ENCODE measurements at places on chromosomes 3 and 15. TPM values are rescaled to one million over a fixed set of nuclear protein-coding genes. Genes with fewer than 3 reads are reported as not detected.
A peak's percentile ranks its signal among the peaks of the same experiment; 100 is the strongest.

DNA sequence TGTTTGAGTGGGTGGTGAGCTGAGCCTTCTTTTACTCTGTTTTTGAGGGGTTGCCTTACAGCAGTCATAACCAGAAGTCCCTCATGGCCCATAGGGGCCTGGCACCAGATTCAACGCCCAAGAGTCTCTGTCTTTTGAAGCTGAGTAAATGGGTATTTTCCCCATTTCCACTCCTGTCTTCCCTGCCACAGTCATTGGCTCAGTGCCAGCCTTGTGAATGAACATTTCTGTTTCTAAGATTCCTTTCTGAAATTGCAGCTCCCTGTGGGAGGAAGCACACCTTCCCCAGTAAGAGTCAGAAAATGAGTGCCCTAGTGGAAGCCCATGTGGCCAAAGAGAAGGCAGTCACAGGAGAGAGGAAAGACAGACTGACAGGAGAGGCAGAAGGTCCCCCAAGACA is 43.7 kb upstream of the POLR2M start:
- no peak overlapping the region for H3K27ac ChIP-seq
- no peaks in the 10 kb centered on the region for H3K4me1 ChIP-seq
- H3K36me3 ChIP-seq = no peaks in the 10 kb centered on the region
- peaks cover 9% of the 10 kb centered on the region for H3K27me3 ChIP-seq
- no peak for DNase-seq
- no peak overlapping the region for H3K4me3 ChIP-seq

DNA sequence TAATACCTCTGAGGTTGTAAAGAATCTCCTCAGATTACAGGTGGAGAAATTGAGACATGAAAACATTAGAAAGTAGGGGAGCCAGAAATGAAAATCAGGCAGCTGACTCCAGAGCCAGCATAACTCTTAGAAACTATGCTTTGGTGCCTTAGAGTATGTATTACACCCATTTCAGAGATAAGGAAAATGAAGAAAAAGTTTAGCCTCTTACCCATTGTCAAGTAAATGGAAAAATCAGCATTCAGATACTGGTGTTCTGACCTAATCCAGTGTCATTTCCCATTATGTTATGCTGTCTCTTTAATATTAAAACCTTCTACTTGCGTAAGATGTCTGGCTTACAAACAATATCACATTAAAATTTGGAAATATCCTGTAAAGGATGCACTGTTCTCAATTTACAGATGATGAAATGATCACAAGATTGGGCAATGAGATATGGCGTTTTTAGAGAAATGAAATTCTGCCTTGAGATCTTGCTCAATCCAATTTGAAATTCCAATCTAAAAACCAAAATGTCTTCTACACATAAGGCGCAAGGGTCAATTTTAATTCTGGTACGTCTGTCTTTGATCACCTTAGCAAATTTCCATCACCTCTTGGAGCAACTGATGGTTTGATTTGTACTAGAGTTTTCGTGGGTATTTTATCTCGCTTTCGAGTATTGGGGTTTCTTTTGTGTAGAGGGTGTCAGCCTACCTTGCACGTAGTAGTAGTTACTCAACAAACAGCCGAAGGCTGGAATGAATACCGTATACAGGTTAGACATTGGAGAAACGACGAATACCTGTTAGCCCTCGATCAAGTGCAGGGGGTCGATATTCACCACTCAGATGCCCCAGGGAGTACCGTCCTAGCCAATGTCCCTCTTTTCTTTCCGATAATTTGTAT is 902 bp upstream of the ZCWPW2 start:
- H3K4me1 ChIP-seq = peaks cover 46% of the 10 kb centered on the region
- H3K27ac ChIP-seq = peak overlapping the region; percentile 97
- H3K27me3 ChIP-seq = no peaks in the 10 kb centered on the region

The HCLS1 gene
- total RNA-seq = 440 TPM

DNA sequence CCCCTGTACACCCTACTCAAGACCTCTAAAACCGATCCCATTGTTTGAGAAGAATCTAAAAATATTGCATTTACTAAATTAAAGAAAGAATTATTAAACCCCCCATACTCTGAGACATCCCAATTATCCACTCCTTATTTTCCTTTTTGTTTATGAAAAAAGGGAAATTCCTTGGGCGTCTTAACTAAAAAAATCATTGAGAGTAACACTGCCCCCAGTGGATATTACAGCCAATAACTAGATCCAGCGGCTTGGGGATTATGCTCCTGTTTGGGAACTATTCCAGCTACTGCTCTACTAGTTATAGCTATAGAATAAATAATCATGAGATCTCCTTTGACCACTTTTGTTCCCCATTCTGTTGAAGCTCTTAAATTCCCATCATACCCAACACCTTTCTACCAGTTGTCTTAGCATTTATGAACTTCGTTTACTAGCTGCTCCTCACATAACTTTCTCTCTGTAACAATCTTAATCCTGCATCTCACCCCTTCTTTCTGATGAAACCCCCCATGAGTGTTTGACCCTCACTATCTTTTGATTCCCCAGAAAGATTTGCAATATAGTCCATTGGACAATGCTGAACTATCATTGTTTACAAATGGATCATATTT is 12.7 kb upstream of the CFAP91 start:
- no peak for DNase-seq
- H3K27ac ChIP-seq = no peak overlapping the region
- no peaks in the 10 kb centered on the region for H3K36me3 ChIP-seq
- H3K4me1 ChIP-seq = no peaks in the 10 kb centered on the region

The NKIRAS1 gene
- 4.8 TPM for total RNA-seq

DNA sequence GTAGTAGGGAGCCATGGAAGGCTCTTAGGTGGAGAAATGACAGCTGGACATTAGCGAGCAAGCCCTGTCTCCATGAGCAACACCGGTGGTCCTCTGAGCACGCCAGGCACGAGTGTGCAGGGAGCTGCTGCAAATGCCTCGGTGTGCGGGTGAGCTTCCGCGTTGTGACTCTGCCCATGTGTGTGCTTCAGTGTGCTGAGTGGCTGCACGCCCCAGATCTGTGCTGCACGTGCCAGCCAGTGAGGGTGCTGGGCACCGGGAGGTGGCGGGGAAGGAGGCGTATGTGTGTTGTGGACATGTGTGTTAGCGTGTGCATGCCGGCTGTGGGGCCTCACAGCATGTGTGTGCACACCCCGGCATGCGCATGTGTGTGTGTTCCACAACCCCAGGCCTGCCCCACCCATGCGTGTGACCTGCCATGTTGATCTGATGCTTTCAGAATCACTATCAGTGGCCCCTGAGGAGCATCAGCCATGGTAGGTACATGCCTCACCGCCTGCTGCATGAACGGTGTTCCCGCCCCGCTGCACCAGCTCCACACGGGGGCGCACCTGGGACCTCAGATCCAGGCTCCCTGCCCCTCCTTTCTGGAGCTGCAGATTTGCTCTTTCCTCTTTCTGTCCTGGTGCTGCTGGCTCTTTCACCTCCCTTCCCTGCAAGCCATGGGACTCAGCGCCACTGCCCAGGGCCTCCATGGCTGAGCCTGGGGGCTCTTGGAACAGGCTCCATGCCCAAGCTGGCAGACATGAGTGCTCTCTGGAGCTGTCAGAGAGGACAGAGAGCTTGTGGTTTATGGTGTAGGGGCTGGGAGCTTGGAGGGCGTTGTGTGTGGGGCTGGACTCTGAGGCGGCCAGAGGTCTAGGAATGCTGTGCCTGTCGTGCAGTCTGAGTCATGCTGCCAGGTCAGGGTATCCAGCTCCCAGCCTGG is 169.4 kb downstream of the TBC1D2B start:
- no peaks in the 10 kb centered on the region for H3K36me3 ChIP-seq
- peaks cover 4% of the 10 kb centered on the region for H3K27me3 ChIP-seq
- DNase-seq = no peak
- H3K4me3 ChIP-seq = no peak overlapping the region
- H3K4me1 ChIP-seq = no peaks in the 10 kb centered on the region
